Hippocampal formation (tissue), 2 donors: ENCODE measurements at places on chromosomes 2 and 18.

DNA sequence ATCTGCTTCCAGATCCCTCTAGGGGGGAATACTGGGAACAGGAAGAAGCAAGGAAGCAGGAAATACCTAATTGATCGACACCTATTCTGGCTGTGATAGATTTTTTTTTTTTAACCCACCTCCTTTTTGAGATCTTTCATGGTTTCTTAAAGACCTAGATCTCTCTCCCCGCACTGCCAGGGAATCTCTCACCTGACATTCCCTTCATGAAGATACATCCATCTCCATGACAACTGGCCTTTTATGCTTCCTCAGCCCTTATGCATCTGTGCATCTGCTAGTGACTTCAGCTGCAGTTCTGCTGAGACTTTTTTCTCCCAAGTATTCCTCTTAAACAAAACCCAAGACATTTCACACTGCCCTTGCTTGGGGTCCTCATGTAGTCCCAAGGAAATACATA is 21.1 kb upstream of the CPO start:
- no peak for DNase-seq

DNA sequence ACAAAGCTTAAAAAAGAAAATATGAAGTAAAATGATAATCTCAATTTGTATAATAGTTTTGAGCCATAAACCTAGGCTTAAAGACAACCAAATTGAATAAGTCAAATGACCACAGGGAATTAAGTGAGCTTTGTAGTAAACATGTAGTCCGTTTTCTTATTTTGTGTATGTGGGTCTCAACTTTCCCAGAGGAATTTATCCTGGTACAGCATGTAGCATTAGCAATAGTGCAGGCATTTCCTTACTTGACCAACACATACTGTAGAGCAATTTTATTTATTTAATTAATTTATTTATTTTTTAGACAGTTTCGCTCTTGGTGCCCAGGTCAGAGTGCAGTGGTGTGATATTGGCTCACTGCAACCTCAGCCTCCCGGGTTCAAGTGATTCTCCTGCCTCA is 37.5 kb upstream of the MTCL1 start:
- DNase-seq = no peak

GRCh38 chr18:21682371-21683051 is 22.1 kb downstream of the ABHD3 start:
- DNase-seq = no peak

DNA sequence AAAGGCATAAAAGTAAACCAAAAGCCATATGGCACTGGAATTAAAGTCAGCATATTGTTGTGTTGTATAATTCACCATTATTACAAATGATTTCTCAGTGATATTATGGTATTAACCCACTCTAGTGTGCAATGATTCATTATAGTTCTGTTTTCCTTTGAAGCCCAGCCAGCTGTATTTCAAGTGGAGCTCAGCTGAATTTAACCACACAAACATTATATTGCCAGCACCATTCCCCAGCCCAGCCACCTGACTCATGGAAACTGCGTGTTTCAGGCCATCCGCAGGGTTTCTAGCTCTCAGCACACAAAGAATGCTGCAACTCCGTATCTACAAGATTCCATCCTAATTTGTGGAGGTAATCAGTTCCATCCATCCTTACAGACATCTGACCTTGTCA is 166.8 kb upstream of the CHAC2 start:
- DNase-seq = no peak

GRCh38 chr2:46411985-46412384 is 67.4 kb upstream of the TMEM247 start:
- DNase-seq = no peak

- DNase-seq = no peak
These were observed 1604.2 kb downstream of the LRP1B start for GRCh38 chr2:140526575-140526974.

DNA sequence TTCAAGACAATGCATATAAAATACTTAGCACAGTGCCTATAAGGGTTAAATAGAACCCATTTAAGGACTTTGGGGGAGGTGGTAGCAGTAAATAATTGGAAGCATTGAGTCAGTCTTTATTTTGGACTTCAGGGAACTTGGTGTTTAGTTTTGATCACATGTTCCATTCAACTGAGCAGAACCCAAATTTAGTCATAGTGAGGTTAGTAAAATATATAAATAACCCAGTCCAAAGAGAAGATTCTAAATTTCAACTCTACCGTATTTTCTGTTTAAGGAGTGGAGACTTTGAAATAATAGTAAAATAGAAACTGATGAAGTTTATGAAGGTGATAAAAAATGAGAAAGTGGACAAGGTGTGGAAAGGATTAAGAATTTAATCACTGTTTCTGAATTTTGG is 19.7 kb downstream of the TWSG1 start:
- no peak for DNase-seq

DNA sequence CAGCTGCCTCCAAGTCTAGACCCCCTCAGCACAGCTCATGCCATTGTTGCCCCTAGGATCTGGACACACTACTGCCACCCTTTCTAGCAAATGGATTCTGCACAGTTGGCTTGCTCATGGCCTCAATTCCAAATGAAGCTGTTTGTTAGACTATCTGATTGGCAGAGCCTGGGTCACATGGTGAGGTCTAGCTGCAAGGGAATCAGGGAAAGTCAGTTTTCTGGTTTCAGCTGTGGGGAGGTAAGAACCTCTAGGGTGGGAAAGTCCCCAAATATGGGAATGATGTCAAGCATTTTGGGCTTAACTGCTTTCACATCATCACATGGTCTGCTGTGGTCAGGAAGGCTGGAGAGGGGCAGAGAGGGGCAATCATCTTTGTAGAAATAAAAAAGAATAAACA is 150.4 kb upstream of the ITGA6 start:
- DNase-seq = no peak

- no peak for DNase-seq
These were observed 115.8 kb upstream of the SERTAD2 start for GRCh38 chr2:64769392-64770044.

GRCh38 chr2:3042601-3043585 is 334.7 kb downstream of the EIPR1 start:
- no peak for DNase-seq

DNA sequence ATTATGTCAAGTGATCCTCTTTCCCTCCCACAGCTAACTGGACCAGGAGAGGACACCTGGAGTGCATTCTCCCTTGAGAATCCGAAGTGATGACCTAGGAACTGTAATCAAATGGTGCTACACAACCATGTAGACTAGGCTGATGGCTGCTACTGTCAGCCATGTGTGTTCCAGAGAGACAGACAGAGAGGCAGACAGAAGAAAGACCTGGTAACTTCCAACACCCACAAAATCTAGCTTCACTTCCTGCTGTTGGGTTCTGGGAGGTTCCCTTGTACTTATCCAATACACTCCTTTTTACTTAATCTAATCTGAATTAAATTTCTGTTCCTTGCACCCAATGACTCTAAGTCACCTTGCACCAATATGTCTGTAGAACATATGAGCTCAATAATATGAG is 72.3 kb downstream of the AAK1 start:
- DNase-seq = no peak

DNA sequence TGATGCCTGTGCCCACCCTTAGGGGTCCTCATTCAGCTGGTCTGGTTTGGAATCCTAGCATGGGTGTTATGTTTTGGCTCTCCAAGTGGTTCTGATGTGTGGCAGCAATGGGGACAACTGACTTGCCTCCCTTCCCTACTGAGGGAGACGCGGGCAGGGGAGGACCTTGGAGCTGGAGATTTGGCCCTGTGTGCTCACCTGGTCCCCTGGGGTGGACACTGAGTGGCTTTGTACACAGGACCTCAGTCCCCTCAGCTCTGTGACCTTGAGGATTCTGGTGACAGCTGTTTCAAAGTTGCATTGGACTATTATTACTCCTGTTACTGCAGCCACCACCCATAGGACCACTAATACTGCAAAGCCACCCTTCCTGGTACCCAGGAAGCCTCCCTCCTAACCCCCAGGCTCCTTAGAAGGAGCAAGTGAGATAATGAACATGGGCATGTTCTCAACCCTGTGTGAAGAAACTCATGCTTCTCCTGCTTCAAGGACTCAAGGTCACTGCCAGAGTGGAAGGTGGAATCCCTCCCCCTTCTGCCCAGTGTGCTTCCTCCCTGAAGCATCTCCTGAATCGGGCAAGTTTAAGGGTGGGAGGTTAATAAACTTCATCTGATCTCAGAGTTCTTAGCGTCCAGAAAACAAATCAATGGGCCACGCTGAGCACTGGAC is 26.5 kb downstream of the TMEM182 start:
- no peak for DNase-seq

DNA sequence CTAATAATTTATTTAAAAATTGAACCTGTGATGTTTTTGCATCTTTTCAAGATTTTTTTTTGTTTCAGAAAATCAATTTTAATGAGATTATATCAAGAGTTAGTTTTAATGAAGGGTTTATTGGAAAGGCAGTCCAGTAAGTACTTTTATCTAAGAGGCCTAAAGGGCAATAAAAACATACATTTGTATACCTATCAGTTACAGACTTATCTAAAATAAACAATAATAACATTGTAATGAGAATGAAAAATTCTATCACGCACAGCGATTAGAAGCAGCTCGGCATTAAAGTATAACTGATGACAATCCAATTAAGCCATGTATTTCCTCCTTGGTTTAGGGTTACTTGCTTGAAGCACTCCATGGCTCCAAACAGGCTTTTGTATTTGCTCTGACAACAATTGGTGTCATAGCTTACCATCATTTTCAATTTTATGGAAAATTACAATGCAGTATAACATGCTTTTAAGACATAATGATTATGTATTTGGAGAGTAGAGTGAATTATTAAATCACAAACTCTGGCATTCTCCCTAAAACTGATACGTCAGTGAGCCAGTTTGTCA is 629.4 kb downstream of the TSN start:
- DNase-seq = no peak

DNA sequence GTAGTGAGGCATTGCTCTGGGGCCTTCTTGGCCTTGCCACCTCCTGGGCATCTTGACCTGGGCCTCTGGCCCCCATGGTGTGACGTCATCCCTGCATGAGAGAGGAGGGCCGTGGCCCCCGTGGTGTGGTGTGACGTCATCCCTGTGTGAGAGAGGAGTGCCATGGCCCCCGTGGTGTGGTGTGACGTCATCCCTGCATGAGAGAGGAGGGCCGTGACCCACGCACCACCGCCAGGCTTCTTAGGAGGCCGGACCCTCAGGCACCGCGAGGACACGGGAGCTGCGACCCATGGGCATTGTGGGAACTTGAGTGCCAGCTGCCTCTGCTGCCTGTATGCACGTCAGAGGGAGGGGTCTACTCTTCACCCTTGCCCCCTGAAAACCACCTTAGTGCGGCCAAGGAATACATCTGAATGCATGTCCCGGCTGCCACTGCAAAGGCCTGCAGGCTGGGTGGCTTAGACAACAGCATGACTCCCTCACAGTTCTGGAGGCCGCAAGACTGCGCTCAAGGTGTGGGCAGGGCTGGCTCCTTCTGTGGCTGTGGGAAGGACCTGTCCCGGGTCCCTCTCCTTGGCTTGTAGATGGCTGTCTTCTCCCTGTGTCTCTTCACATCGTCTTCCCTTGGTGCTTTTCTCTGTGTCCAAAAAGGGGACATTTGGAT is 20.8 kb upstream of the OTOS start:
- DNase-seq = no peak

GRCh38 chr2:161415987-161416707 is at the start of gene TBR1:
TSS of gene TBR1 (plus strand) at chr2:161416297. CDS start at chr2:161416411, 114 bp downstream.
- DNase-seq = peak; percentile 52

DNA sequence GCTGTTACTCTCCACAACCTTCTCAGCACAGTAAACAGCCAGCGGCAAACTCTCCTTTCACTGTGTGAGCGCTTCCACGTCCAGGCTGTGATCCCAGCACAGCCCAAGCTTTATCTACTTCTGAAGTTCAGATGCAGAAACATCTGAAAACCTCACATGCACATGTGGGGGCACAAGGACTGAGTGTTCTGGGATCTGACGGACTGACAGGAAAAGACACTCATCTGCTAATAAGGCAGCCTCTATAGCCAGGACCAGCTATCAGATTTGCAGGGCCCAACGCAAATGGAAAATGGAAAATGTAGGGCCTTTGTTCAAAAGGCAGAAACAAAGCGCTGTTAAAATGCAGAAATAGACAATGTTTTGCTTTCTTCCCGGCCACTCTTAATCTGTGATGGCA is 133.8 kb upstream of the ARHGAP28 start:
- DNase-seq = peak; percentile 13

GRCh38 chr2:111634995-111635538 is 248.9 kb downstream of the ANAPC1 start:
- DNase-seq = no peak

DNA sequence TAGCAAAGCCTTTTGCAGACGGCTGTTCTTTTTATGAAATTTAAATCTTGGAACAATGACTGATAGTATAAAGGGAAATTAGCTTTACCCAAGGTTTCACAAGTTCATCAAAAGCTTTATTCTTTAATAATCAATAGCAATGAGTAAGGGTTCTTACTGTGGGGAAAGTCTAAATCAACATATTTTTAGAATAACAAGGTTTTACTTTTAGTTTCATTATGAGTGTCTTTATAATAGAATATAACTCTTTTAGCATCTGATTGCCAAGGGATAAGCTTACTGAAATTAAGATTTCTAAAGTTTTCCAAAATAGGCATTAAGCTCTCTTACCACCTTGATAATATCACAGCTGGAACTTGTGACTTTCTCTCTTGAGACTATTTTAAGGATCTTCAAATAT is 1489.7 kb downstream of the LRP1B start:
- no peak for DNase-seq

- no peak for DNase-seq
These were observed 39.9 kb upstream of the SP3 start for GRCh38 chr2:174004905-174005605.

- no peak for DNase-seq
These were observed 36.9 kb upstream of the PTMA start for GRCh38 chr2:231671270-231672050.

DNA sequence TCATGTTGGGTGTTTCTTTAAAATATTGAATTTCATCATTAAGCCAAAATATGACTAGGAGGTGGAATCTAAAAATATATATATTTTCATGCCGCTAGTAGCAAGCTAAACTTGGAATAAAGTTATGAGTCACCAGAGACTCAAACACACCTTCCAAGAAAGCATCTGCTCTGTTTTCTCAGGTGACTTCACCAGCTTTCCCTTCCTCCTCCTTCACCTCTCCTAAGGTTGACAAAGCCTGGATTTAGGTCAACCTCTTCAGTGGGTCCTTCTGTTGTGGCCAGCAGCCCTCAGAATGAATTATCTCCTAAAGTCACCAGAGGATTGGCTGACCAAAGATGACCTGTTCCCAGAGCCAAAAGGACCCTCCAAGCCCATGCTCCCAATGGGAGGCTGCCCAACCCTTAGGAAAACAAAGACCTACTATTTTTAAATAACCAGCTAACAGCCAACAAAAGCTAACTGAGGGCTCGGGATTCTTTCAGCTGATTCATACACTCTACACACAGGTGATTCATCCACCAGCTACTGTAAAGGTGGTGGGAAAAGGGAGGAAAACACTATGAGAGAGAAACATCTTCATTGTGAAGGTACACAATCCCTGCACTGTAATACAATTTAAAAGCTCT is 113.9 kb downstream of the MYO5B start:
- DNase-seq = no peak

- no peak for DNase-seq
These were observed 3.8 kb downstream of the CXCR2 start for GRCh38 chr2:218129458-218130135.

DNA sequence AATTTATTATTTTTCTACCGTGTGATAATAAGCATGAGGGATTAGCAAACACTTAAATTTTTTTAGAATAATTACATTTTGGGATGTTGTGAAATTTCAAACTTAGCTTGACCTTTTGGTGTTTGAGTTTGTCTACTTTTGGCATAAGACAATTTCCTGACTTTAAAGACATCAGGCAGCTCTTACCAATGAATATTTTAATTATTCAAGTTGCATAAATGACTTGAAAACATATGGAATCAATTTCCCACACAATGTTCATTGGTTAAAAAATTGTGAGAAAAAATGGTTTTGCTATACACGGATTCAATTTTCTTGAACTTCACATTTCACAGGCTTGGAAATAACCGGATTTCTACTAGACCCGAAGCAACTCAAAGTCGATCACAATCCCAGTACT is 243.4 kb downstream of the IKZF2 start:
- DNase-seq = no peak
